ENCODE measurements at places on chromosomes 2 and 18.

GRCh38 chr18:49970319-49970718 lies 157.0 kb upstream of the ACAA2 start:
- DNase-seq = no peak

GRCh38 chr18:32208577-32208976 lies 18.7 kb downstream of the MEP1B start:
- DNase-seq = no peak

DNA sequence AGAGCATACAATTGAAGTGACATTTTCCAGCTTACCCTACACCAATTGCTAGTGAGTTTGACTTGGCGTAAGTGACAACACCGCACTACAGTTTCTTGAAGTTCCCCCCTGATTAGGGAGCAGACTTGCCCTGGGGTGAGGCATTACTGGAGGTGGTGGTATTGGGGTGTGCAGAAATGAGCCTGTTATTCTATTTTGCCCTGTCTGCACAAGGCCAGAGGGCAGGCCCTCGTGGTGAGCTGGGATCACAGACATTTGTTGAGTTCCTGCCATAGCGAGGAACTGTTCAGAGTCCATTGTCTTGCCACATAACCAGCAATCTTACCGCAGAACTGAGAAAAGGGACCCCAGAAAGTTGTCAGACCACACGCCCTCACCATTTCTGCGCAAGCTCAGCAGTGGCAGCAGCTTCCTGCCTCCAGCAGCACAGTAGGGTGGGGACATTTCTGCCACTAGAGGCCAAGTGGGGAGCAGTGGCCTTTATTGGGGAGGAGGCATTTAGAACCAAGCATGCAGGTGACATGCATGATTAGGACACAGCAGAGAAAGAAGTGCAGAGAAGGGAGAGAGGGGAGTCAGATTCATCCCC lies 103.6 kb upstream of the BCL2L11 start:
- no peak for DNase-seq

DNA sequence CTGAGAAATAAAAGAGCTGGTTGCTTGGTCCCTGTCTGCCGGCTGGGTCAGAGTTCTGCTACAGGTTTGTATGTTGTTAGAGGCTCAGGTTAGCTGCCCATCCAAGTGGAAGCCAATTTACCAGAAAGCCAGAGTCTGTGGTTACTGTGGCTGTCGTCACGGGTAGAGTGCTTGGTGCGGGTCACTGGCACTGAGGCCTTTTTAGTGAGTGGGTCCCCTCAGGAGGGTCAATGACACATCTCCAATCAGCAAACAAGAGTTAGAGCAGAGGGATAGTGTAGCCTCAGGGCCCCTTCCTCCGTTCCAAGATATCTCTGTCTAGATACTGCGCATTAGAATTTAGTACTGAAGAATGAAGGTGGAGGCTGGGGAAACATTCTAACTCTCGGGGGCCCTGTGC lies 41.2 kb downstream of the CTIF start:
- no peak for DNase-seq

DNA sequence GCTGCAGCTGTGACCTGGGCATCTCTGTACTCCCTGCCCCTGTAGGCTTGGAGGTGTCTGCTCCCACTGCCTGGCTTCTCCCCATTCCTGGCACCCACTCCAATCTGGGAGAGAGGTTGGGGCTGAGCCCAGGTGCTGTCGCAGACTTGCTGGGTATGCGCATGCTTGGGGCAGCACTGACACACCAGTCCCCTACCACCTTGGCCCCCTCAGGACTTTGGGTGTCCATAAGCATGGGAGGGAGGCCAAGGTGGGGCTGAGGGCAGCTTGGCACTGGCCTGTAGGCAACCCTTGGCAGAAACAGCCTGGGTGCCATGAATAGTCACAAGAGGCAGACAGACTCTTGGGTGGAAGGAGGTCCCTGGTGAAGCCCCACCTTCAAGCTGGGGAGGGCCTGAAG lies 136.8 kb downstream of the QPCT start:
- DNase-seq = no peak
